Mesenteric fat pad (tissue), 1 donor: ENCODE measurements at places on chromosomes 3 and 15. TPM values are rescaled to one million over a fixed set of nuclear protein-coding genes. Genes with fewer than 3 reads are reported as not detected.

IL5RA gene
- not detected for total RNA-seq

HDDC3 gene
- 17.1 TPM for total RNA-seq

GRCh38 chr15:87940768-87941167 is 315.8 kb downstream of the NTRK3 start:
- DNase-seq = no peak

- no peak for DNase-seq
These were observed 4.4 kb downstream of the DALRD3 start for GRCh38 chr3:49013738-49014660.

DNA sequence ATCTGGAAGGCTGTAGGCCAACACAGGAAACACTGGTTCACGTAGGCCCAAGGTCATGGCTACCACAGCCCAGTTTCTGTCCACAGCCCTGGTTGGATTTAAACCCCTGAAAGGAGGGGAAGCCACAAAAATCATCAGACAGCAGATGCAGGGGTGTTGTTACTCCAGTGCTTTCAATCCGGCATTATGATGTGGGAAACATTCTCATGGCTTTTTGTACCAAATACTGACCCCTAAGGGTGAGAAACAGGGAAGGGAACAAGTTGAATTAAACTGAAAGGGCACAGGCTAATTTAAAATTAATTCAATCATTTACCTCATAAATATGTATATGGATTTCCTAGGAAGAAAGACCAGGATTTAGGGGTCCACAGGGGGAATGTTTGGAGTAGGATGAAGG is 375.6 kb downstream of the CTNNB1 start:
- DNase-seq = no peak

DNA sequence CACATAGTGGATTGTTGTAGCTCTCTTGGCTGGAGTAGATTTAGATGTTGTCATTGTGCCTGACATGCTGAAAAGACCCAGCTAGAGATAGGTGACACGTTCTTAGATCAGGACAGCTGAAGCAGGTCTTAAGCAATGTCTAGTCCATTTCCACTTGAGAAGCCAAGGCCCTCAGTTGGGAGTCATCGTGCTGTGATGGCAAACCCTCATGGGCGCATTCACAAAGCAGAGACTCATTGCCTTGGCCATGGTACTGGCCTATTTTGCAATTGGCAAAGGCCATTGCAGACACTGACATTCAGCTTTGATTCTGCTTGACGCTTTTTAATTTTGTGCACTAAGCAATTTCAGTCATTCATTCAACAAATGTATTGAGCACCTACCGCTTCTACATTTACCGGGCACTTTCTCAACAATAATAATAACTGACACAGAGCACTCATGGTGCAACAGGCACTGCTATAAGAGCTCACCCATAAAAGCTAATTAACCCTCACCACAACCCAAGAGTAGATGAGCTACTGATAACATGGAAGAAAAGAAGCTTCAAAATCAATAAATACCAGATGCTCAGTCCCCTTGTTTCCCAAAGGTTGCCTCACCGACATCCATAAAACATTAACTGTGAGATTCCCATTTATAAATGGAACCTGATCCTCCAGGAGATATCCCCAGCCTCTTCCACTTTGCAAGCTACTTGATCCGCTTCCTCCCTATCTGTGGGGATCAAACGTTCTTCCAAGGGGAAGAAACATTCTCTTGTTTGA is 200.1 kb downstream of the TLE3 start:
- no peak for DNase-seq

PLCH1 gene
- not detected for total RNA-seq

DNA sequence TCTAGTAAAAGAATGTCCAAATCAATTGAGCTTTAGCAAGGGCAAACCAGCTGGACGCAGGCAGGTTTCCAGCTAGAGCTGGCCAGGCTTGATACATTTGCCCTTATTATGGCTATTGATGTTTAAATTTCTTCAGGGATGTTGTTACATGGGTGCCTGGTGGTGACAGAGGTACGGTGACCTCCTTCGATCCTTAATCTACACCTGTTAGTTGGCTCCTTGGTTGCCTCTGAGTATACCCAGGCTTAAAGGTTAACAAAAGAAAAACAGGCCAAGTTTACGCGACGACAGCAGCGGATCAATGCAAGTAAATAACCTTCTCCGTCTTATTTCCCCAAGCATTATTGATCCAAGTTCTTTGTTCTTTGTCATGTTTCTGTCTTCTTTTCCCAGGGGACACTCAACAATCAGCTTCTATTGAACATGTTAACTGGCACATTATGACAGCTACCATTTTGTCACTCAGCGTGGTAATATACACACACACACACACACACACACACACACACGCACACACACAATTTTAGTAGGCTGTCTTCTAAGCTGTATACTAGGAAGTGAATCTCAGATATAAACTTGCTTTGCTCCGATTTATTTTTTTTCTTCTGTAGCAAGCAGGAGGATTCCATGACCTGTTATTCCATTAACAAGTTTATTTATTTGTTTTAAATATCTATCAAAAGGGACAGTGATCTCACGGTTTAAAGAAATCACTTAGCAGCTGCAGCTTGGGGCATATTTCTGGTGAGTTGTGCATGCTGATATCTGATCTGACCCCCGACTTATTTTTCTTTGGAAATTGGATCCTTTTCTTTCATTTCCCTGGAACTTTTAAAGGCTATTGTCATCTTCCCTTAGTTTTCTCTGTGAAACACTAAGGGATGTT is 844.7 kb downstream of the MCTP2 start:
- DNase-seq = no peak

DNA sequence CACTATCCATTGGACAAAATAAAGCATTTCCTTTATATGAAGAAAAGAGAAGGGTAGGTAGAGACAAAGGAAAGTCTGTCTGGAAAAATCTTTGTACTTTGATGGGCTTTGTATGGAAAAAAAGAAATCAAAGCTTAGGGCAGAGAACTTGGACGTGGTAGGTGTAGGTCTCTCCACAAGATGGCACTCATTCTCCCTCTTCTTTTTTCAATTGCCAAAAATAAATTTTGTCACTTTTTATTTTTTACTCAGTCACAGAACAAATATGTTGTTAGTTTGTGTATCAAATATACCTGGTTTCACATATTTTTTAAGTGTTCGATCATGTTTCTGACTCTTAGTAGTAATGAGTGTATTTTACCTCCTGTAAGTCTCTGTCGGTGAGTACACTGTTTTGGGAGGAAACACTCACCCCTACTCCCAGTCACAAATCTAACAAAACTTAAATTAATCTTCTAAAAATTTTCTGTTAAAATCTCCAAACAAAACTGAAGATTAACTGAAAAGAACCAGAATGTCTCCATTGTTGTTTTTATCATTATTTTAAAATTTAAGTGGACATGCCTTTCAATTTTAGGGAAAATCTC is 415.8 kb upstream of the GOLIM4 start:
- no peak for DNase-seq

- DNase-seq = no peak
These were observed 66.2 kb upstream of the CORO2B start for GRCh38 chr15:68512598-68512997.

- no peak for DNase-seq
These were observed 640 bp downstream of the POPDC2 start for GRCh38 chr3:119659606-119660291.

GRCh38 chr3:13863965-13864595 is 15.8 kb downstream of the WNT7A start:
- DNase-seq = no peak

DNA sequence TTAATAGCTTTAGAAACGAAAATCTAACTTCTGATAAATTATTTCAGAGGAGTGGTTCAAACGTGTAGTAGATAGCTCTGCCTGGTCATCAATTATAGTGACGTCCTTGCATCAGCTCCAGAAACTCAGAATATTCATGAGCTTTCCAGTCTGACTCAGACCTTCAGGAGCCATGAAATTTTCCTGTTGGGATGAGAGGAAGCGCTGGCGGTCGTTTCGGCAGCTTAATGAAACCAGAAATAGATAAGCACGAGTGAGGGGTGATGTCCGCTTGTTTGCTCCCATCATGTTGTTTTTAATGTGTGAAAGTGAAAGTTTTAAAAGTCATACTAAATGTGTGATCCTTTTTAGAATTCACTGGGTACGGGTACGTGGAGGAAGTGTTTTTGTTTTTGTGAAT is 141.1 kb downstream of the PGPEP1L start:
- DNase-seq = no peak

CLDN1 gene
- 0.10 TPM for total RNA-seq

- no peak for DNase-seq
These were observed 93.9 kb downstream of the RBPMS2 start for GRCh38 chr15:64681424-64682024.

GRCh38 chr3:180058238-180058637 is 21.5 kb upstream of the PEX5L start:
- DNase-seq = no peak

WDR93 gene
- 0.32 TPM for total RNA-seq

SLC12A1 gene
- total RNA-seq = not detected

DOCK3 gene
- 0.51 TPM for total RNA-seq

DNA sequence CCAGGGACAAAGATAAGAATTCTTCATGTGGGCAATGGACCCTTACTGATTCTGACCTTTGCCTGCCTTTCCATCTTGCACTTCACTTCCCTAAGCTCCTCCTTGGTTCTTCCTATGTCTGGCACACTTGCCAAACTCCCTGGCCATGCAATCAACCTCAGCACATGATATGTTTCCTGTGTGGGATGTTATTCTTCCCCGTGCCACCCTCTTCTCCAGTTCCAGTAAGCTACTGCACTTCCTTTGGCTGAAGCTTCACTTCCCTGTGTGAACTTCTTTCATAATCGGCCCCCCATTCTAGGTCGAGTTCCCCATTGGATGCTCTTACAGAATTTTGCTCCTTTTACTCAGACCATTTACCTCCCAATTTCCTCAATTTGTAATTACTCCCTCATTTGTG is 10.7 kb upstream of the TASOR start:
- no peak for DNase-seq

DNA sequence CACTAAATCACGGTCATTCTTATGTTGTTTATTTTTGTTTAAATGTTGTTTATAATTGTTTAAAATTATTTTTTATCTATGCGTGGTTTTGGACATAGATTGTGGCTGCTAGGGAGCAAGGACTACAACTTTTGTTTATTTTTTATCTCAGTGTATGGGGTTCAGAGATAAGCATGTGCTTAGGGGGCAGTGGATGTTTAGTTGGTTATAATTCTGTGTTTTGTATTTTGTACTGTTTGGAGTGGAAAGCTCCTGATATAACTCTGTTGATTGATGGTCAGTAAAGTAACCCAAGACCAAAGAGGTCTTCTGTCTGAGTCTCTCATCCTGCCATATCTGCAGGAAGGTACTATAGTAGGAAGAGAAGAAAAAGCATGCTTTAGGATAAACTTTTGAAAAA is 36.5 kb upstream of the NPHP3 start:
- no peak for DNase-seq

DNA sequence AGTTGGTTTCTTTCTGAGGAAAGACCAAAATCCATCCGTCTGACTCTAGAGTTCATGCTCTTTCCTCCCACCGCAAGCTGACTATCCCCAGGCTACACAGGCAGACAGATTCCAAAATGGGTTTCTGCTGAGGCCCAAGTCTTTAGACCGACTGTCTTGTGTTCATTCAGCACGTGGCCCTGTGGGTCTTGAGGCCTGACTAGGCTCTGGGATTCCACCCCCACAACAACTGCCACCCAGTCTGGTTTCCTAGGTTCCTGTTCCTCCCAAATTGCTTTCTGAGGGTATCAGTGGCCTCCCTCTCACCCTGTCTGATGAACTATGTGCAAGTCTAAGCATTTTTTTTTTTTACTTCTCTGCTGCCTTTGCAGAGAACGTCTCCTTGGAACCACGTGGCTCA is 67.7 kb downstream of the CYP19A1 start:
- no peak for DNase-seq

DNA sequence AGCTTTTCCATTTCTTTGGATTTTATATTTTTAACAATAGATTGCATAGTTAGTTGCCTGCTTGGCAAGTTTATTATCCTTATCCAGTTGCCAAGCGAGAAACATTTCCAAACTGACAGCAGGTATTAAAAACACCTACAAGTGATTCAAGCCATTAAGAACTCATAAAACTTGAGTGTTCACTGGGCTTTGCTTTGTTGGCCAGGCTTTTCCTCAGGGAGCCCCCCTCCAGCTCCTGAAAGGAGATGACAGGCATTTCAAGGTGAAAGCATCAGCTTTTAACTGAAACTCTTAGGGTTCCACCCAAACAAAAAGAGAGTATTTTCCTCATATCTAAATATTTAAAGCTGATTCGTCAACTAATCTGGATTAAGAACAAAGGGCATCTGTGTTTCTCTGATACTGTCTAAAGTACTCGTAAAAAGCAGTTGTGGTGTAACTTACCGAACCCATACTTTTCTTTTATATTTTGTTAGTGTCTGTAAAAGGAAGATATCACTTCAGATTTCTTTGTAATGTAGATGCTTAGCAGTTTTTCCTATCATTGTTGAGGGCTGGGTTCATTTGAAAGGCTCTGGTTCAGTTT is 363.4 kb downstream of the OTOL1 start:
- no peak for DNase-seq

GRCh38 chr15:39552556-39552955 is 28.3 kb upstream of the THBS1 start:
- no peak for DNase-seq

- no peak for DNase-seq
These were observed 4.4 kb upstream of the IQSEC1 start for GRCh38 chr3:13077431-13078162.

DNA sequence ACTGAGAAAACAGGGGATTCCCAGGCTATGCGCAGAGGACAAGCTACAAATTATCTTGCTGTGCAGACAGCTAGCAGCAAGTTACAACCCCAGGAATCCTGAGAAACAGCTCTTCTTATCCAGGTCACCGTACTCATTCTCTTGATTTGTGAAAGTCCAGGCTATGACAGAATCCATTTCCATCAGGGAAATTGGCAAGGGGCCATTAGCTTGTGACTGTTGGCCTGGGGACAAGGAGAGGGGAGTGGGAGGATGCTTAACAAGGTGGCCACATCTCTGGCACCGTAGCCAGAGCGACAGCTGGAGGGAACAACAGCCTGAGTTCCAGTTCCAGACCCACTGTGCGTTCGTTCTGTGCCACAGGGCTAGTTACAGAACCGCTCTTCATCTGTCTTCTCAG is 44.9 kb upstream of the PLXNA1 start:
- DNase-seq = no peak
